ENCODE measurements at places on chromosomes 1 and 21. TPM values are rescaled to one million over a fixed set of nuclear protein-coding genes. Genes with fewer than 3 reads are reported as not detected.

DNA sequence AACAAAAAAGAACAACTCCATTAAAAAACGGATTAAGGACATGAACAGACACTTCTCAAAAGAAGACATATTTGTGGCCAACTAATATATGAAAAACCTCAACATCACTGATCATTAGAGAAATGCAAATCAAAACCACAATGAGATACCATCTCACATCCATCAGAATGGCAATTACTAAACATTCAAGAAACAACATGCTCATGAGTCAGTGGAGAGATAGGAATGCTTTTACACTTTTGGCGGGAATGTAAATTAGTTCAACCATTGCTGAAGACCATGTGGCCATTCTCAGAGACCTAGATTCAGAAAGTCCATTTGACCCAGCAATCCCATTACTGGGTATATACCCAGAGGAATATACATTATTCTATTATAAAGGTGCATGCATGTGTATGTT lies 1442.6 kb upstream of the B3GALT2 start:
- DNase-seq, result no peak

ERI3 gene
- total RNA-seq, result 93.3 TPM

DNA sequence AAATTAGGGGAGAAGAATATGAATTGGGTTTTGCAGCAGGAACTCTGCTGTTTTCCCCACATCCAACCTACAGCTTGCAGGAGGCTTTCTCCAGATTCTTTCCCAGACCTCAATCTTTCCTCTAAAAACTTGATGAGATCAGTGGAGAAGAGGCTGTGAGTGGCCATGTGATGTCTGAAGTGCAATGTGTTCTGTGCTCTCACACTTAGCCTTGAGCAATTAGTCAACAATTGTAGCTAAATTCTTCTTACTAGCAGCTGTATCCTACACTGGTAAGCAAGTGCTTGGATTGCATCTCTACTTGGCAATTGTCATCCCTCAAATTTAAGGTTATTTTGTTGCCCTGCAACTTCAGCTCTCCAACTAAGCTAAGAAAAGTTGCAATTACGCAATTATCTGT lies 807.3 kb upstream of the RGS18 start:
- DNase-seq, result no peak

ACTN2 gene
- total RNA-seq, result 0.34 TPM

- peak; percentile 99 for DNase-seq
Measured at GRCh38 chr1:85328713-85329397, 52.4 kb upstream of the BCL10 start.

SH2D1B gene
- total RNA-seq, result 1.1 TPM

DNA sequence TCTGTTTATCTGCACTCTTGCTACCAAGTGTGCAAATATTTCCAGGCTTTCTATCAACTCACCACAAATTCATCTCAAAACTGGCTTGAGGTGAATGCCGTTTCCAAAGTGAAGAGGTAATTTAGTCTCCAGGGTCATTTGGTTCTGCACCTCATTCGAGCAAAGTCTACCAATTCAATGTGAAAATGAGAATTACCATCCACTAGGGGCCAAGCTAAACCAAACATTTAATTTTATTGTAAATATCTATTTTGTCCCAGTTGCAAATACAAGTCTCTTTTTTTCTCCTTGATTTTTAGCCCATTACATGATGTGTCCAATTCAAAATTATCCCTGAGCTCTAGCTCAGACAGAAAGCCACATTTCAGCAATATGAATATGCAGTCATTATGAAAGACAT lies 152.3 kb upstream of the PTBP2 start:
- DNase-seq, result no peak

NFIA gene
- total RNA-seq, result 5.0 TPM
